ENCODE measurements at places on chromosomes 2 and 18.

- DNase-seq = no peak
Measured at GRCh38 chr18:37270038-37270665, 295.4 kb downstream of the CELF4 start.

DNA sequence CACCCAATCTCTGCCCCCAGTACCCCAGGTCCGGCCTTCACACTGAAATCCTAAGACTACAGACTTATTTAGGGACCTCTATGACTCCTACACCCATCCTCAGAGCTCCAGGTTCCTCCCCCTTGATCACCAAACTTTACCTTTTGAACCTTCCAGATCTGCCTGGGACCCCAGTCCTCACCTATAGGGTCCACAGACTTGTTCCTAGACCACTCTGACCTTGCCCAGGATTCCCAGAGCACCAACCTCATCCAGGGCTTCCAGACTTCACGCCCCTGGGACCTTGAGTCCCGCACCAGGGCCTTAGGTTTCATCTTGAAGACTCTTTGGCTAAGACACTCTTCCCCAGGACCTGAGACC is 462 bp downstream of the CHCHD5 start:
- DNase-seq = no peak

DNA sequence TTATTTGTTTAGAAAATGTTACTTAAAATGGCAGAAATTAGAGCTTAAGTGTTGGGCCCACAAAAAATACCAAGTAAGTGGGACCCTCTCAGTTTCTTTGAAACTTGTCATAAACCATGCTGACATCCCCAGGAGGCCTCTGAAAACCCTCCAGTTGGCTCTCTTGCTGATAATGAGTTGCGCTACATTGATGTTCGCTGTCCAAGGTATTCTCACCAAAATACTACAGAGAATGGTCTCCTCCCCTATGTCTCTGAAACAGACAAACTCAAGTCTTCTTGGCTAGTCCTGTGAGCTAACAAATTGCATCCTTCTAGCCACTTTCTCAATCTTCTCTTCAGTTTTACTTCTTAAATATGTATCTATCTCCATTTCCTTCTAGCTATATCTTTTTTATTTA is 669.4 kb downstream of the IRS1 start:
- DNase-seq = no peak

DNA sequence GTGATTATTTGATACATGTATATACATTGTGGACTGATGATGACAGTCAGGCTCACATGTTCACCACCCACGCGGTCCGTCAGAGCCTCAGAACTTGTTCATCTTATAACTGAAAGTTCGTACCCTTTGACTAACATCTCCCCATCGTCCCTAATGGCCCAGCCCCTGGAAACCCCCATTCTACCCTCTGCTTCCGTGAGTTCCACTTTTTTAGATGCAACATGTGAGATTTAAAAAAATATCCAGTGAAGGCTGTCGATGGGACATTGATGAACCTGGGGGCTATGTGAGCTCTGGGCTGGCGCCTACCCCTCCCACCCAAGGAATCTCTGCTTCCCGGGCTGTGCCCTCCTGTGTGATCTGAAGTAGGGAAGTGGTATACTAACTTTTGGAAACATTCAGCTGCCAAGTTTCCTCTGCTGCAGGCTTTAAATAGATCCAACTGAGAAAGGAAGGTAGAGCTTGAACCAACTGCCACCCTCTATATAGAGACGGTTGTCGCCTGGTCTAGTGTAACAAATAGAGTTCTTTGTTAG is 163.8 kb downstream of the FAM210A start:
- DNase-seq = peak; percentile 62

DNA sequence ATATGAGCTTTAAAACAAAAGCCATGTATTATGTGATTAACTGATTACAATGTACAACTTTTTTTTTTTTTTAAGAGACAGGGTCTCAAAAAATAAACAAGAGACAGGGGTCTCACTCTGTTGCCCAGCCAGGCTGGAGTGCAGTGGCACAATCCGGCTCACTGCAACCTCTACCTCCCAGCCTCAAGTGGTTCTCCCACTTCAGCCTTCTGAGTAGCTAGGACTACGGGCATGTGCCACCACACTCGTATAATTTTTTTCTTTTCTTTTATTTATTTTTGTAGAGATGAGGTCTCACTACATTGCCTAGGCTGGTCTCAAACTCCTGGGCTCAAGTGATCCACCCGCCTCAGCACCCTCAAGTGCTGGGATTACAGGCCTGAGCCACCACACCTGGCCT is 103.1 kb downstream of the ATAD2B start:
- DNase-seq = no peak

- DNase-seq = no peak
Measured at GRCh38 chr2:225354281-225354774, 45.2 kb upstream of the NYAP2 start.

GRCh38 chr2:52536929-52537460 is 1230.6 kb upstream of the CHAC2 start:
- DNase-seq = no peak

- DNase-seq = no peak
Measured at GRCh38 chr18:2965797-2966196, 47.1 kb downstream of the LPIN2 start.

GRCh38 chr18:12652861-12653401 is 5.0 kb downstream of the SPIRE1 start:
- no peak for DNase-seq

GRCh38 chr2:112005406-112006075 is 49.5 kb upstream of the TMEM87B start:
- no peak for DNase-seq

DNA sequence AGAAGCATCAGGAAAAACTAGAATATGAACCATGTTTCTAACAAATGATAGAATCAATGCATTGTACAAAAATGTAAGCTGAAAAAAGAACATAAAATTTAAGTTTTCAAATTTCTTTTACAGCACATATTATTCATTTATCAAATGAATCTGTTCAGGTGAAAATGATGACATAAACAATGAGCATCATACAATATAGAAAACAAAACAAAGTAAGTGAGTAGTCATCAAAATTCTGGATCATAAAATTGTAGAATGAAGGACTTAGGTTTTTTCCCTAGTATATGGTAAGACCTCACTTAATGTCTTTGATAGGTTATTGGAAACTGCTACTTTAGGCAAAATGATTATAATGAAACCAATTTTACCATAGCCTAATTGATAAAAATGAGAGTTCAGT is 427.0 kb upstream of the KCNH7 start:
- no peak for DNase-seq

DNA sequence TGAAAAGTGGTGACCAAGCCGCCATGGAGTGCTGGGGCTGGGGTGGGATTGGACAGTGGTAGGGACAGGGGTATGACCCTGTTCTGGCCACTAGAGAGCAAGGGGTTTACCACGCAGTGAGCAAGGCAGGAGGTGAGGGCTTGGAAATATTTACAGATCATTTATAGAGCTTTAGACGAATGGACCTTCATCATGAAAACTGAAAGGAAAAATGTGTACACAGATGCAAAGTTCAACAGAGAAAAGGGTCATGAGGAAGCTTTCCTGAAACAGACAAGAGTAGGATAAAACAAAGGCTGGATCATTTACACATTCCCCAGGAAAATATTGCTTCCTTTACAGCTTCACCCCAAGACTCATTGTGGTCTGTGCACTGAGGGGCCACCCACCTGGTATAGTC is 130.5 kb upstream of the SMAD2 start:
- DNase-seq = no peak

DNA sequence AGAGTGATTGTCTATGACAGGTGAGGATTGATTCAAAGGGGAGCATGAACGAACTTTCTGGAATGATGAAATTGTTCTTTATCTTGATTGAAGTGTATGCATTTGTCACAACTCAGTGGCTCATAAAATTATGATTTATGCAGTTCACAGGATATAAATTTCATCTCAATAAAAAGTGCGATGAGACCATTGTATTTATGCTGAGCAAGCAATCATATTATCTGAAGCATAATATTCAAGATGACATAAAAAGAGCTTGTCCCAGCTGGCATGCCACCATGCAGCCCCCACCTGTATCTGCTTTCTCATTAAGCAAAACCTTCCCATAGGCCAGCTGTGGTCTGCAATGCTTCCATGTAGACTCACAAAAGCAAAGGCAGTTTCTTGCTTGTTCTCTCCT is 49.6 kb upstream of the TEX51 start:
- DNase-seq = no peak

DNA sequence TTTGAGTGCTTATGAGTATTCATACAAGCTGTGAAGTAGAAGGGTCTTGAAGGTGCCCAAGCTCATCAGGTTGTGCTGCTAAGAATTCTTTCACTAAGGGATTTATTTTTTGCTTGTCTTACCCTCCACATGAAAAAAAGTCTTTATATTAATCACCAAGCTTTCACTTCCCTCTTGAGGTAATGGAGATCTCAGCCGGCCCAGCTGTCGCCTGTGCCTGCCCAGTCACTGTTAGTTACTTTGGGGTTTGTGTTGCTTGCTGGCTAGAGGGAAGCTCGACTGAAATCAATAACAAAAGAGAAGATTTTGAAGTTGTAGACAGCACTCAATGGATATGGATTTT is 21.9 kb downstream of the MC2R start:
- no peak for DNase-seq

- no peak for DNase-seq
Measured at GRCh38 chr2:239943991-239944631, 81.0 kb downstream of the NDUFA10 start.

- DNase-seq = no peak
Measured at GRCh38 chr2:210288408-210288807, 26.6 kb downstream of the MYL1 start.

DNA sequence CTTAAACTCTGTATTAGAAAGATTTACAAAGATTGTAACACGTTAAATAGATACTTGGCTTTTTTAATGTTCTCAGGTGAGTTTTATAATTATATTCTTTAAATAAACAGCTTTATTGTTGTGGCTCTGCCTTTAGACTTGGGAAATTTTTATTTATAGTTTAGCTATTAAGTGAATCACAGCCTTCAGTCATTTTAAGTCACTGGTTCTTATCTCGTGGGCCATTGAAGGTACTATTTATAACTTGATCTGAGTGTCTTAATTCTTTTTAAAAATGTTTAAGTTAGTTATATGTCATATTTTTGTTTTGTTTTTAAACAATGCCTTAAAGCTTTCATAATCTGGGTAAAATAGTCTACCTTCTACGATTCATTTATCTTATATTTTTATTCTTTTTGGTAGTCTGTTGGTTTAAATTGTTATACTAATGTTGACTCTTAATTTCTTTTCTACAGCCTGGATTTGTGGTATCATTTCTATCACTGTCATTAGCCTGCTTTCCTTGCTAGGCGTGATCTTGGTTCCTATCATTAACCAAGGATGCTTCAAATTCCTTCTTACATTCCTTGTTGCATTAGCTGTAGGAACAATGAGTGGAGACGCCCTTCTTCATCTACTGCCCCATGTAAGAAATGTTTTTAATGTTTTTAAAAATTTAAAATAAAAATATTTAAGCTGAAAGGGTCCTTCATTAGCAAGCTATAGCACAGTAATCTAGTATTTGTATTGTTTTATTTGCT is 49.3 kb downstream of the SLC39A10 start:
- no peak for DNase-seq

DNA sequence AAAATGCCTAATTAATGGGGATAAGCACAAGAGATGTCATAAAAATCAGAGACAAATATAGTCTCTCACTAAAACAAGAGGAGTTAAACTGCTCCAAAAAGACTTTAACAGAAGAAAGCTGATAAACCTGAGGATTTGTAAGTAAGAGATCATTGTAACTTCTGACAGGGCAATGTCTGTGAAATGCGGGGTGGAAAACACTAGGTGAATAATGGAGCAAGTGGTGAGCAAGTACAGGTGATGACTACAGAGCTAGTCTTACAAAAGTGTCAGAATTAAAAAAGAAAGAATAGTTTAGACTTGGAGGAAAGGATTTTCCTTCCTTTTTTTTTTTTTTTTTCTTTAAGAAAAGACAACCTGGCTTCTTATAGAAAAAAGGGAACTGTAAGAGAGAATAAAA is 22.7 kb downstream of the ATAD2B start:
- no peak for DNase-seq

DNA sequence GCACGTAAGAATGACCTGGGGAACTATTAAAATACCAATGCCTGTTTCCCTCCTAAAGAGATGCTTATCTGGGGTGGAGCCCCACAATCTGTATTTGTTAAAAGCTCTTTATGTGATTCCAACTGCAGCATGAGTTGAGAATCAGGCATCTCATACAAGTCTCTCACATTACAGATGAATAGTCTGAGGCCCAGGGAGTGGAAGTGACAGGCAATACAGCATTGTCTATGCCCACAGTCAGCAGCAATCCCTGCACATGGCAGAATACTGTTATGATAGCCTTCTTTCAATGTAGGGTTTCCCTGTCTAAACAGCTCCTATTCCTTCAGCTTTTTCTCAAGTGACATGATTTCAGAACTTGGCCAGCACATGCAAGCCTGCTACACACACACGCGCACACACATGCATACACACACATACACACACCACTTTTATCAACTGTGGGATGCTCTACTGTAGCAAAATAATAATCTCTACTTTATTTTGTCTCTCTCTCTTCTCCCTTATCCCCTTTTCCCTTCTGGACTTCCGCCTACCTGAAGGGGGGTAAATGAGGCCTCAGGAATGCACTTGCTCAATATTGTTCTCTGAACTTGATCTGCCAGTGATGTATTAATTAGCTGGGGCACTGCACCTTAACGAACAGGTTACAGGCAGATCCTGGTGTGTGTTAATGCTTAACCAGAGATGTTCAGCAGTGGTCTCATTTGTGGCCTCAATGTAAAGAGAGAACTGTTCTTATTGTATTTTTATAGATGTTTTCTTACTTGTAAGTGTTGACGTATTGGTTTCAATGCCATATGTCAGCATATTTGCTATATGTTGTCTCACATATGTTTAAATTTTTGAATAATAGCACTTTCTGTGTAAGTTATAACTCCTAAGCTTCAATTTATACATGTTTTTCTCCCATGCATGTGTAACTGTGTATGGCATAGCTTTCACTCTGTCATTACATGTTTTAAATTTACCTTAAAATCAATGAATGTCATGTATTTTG is 116.0 kb downstream of the SETBP1 start:
- DNase-seq = no peak

- no peak for DNase-seq
Measured at GRCh38 chr2:147355706-147356105, 489.1 kb upstream of the ACVR2A start.

- no peak for DNase-seq
Measured at GRCh38 chr2:159944874-159945273, 117.5 kb downstream of the PLA2R1 start.

DNA sequence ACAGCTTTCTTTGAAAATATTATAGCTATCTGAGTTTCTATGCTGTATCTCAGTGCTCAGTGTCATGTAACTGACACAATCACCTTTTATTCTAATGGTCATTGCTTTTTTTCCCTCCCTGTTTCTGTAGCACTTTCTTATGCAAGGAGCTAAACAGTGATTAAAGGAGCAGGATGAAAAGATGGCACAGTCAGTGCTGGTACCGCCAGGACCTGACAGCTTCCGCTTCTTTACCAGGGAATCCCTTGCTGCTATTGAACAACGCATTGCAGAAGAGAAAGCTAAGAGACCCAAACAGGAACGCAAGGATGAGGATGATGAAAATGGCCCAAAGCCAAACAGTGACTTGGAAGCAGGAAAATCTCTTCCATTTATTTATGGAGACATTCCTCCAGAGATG is 56.4 kb downstream of the SCN2A start:
- no peak for DNase-seq
